Lung (tissue), 17 donors: ENCODE measurements at places on chromosomes 5 and 9. TPM values are rescaled to one million over a fixed set of nuclear protein-coding genes. Genes with fewer than 3 reads are reported as not detected.

Gene TSLP
- 1.1 TPM for polyA plus RNA-seq

DNA sequence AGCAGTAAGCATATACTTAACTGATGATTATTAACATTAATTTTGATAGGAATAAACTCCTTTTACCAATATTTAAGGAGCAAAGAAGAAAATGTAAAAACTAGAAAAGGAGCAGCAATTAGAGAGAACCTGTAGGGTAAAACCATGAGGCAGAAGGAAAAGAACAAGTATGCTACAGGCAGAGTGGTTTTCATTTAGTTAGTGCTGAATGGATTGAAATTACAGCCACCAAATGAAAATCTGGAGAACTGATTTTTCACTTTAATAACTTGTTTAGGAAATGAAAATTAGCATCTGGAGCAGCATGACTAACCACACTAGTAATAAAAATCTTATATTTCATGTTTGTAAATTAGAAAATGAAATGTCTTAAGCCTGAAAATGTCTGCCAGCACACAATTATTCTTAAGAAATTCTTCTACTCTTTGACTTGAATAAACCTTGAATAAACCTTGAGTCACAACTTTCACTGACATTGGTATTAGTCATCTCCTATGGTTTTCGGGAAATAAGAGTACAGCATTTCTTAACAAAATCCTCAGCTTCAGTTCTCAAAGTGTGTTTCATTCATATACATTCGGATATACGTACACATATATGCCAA is 1504.9 kb upstream of the C9orf72 start:
- DNase-seq, result no peak
- no peaks in the 10 kb centered on the region for H3K36me3 ChIP-seq
- no peak overlapping the region for H3K27ac ChIP-seq
- no peak overlapping the region for H3K4me3 ChIP-seq
- no peaks in the 10 kb centered on the region for H3K27me3 ChIP-seq

GRCh38 chr9:131597246-131597645 is 51.9 kb downstream of the PRRT1B start:
- H3K4me1 ChIP-seq, result no peaks in the 10 kb centered on the region
- H3K36me3 ChIP-seq, result peaks cover 70% of the 10 kb centered on the region
- H3K27me3 ChIP-seq, result no peaks in the 10 kb centered on the region
- DNase-seq, result no peak
- no peak overlapping the region for H3K4me3 ChIP-seq

- H3K4me1 ChIP-seq, result no peaks in the 10 kb centered on the region
- peaks cover 8% of the 10 kb centered on the region for H3K36me3 ChIP-seq
- H3K27ac ChIP-seq, result peak overlapping the region; percentile 66
- no peak for DNase-seq
- peak overlapping the region; percentile 68 for H3K4me3 ChIP-seq
- no peaks in the 10 kb centered on the region for H3K27me3 ChIP-seq
Measured at GRCh38 chr9:37486256-37486615, 488 bp downstream of the POLR1E start.

DNA sequence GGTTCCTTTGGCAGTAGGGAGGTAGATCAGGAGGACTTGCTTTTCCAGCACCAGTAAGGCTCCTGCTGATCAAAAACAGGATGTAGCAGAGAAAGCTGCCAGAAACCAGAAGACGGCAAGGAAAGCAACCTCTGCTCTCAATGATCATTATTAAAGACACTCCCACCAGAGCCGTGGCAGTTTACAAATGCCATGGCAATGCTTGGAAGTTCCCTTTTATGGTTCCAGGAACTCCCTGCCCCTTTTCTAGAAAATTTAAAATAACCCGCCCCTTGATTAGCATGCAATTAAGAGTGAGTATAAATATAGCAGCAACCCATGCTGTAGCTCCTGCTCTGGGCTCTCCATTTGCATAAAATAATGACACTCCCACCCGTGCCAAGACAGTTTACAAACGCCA is 16.1 kb downstream of the EQTN start:
- H3K4me3 ChIP-seq, result no peak overlapping the region
- DNase-seq, result no peak
- H3K36me3 ChIP-seq, result no peaks in the 10 kb centered on the region
- no peak overlapping the region for H3K27ac ChIP-seq

DNA sequence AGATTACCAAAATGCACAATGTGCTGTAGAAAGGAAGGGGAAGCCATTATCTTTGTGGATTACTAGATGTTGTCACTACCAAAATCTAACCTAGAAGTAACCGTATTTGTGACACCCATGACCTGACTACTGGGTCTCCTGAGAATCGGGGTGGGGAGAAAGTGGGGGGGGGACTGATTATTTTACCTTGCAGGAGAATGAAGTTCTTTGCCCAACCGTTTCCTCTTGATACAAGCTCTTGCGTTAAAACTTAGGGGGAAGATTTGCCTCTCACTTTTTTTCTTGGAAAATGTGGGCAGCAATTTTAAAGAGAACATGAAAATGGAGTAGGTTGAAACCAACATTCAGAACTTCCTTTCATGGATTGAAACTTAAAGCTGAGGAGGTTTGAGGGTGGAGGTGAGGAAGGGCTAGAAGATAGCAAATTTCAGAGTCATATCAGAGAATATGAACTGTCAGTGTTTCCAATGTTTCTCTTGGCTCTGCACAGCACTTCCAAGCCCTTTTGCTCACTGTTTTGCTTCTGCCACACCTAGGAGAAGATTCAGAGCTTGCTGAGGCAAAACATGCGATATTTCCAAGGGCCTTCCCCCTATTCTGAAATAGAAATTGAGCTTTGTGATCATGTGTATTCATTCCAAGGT is 280.8 kb downstream of the AOPEP start:
- peaks cover 45% of the 10 kb centered on the region for H3K4me1 ChIP-seq
- H3K4me3 ChIP-seq, result no peak overlapping the region
- DNase-seq, result no peak
- H3K27ac ChIP-seq, result peak overlapping the region; percentile 98
- H3K27me3 ChIP-seq, result no peaks in the 10 kb centered on the region

DNA sequence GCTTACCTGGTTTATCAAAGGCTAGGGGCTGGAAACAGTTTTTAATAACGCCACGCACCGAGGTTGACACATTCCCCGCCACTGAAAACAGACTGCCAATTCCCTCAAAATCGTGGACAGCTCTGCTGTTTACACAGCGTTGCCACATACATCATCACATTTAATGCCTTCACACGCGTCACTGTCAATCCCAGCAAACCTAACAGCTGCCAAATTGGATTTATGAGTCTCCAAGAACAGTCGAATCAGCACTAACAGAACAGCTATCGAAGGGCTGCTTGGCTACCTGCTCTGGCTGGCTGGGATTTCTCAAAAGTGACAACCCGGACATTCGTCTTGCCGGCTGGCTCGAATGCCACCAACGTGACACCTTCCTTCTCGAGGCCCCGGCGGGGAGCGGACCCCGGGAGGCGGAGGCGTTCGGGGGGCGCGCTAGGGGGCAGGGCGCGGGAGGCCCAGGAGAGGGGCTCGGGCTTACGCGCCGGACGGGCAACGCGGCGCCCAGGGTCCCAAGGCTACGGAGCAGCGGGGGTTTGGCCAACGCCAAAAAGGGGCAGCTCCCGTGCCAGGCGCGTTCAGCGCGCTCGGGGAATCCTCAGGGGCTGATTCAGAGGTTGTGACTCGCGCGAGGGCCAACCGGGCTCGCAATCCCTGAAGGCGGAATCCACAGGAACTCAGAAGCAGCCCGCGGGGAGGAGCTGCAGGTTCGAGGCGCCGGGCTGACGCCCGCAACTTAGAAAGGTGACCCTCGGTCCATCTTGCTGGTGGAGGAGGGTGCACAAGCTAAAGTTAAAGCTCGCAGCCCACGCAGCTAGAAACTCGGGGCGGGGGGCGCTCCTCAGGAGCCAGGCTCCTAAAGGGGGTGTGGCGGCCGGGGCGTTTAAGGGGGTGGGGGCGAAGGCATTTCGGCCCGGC is 1.2 kb downstream of the CDC14B start:
- no peaks in the 10 kb centered on the region for H3K4me1 ChIP-seq
- H3K27ac ChIP-seq, result peak overlapping the region; percentile 90
- peak; percentile 42 for DNase-seq
- H3K27me3 ChIP-seq, result no peaks in the 10 kb centered on the region

Gene PCA3
- 0.08 TPM for polyA plus RNA-seq

Gene UHRF2
- polyA plus RNA-seq, result 17.3 TPM

GRCh38 chr9:109382182-109382581 is 61.3 kb upstream of the EPB41L4B start:
- DNase-seq, result no peak
- H3K27me3 ChIP-seq, result no peaks in the 10 kb centered on the region
- no peak overlapping the region for H3K4me3 ChIP-seq
- H3K27ac ChIP-seq, result no peak overlapping the region

DNA sequence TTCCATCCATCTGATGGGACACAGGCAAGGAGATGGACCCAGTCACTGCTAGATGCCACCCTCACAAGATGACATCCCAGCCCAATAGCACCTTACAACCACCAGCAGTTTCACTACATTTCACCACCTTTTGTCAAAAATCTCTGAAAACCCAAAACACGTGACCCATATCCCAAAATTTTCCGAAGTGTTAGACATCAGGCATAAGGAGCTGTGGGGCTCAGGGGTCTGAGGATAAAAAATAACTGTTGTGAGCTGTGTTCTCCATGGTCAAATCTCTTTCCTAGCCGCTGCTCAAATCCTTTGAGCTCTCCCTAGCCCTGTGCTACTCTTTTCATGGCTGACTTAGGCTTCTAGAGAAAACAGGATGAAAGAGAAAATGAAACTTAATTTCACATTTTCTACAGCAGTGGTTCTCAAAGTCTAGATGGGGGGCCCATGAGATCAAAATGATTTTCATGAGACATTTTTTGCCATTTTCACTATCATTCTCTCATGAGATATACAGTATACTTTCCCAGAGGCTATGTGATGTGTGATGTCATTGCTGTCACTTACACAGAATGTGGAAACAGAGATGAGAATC is 40.7 kb downstream of the TIMD4 start:
- no peak for DNase-seq
- H3K4me1 ChIP-seq, result no peaks in the 10 kb centered on the region
- H3K36me3 ChIP-seq, result no peaks in the 10 kb centered on the region

DNA sequence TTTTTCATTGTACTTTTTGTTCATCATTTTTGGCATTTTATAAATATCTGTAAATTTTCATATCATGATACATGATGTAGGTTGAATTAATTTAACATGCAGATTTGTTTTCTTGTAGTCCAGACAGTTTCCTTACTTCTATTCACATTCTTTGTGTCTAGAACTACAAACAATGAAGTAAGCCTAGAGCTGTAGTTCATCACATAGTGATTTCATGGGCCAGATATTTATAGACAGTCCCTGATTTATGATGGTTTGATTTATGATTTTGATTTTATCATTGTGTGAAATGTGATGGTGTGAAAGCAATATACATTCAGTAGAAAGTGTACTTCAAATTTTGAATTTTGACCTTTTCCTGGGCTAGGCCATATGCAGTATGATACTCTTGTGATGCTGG is 139.0 kb downstream of the ARHGEF28 start:
- no peak overlapping the region for H3K4me3 ChIP-seq
- no peak for DNase-seq
- H3K27ac ChIP-seq, result no peak overlapping the region
- H3K27me3 ChIP-seq, result no peaks in the 10 kb centered on the region
- no peaks in the 10 kb centered on the region for H3K36me3 ChIP-seq
- H3K4me1 ChIP-seq, result no peaks in the 10 kb centered on the region

DNA sequence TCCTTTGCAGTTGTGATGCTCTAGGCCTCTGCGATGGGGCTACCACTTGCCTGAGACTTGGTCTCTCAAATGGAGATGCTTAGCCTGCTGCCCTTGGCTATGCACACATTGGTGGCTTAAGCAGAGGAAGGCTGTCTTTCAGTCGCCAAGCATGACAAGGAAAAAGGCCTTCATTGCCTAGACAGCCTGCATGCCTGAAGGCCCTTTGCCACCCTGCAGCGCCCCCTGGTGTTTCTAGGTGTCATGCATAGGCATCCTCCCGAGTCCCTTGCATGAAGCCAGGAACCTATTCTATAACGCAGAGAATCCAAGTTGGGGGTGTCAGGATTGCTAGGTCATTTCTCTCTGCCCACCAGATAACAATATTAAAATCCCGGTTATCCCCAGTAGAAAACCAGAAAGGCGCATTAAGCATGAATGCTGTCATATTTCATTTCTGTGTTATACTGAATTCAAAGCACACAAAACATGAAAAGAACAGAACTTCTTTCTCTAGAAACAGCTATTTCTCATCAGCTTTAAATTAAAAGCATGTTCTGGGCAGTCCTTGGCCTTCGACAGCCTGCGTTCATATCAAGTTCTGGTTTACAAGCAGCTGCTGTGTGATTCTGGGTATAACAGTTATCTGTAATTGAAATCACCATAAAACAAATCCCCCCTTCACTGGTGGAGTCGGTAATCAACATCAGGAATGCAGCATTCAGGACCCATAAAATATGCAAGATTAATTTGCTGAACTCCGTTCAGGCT is 59.7 kb upstream of the TRPC7 start:
- no peak overlapping the region for H3K4me3 ChIP-seq
- no peaks in the 10 kb centered on the region for H3K36me3 ChIP-seq
- H3K4me1 ChIP-seq, result no peaks in the 10 kb centered on the region

- H3K27ac ChIP-seq, result no peak overlapping the region
- H3K4me1 ChIP-seq, result peaks cover 4% of the 10 kb centered on the region
- no peak overlapping the region for H3K4me3 ChIP-seq
- no peak for DNase-seq
Measured at GRCh38 chr9:86859056-86859455, 88.2 kb downstream of the GAS1 start.

DNA sequence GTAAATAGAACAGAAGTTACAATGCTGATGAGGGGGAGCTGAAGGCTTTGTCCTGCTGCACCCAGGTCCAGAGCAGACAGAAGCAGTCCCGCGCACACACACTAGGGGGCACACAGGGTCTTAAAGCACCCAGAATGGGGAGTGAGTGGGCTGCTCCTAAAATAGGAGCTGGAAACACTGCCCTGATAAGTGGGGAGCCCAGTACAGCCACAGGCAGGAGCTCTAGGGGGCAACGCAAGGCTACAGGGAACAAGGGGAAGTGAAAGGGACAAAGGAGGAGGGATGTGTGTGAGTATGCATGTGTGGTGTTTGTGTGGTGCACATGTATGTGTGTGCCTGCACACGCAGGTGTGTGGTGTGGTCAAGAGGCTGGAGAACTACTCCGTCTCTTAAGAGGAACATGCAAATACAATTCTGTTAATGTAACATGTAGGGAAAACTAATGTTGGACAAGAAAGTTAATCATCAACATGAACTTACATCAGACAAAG is 191.5 kb downstream of the ROR2 start:
- H3K27ac ChIP-seq, result no peak overlapping the region
- no peaks in the 10 kb centered on the region for H3K27me3 ChIP-seq
- H3K4me1 ChIP-seq, result no peaks in the 10 kb centered on the region
- peaks cover 7% of the 10 kb centered on the region for H3K36me3 ChIP-seq
- H3K4me3 ChIP-seq, result no peak overlapping the region
- DNase-seq, result peak; percentile 52

GRCh38 chr9:79662537-79662956 is 90.8 kb downstream of the TLE4 start:
- H3K4me3 ChIP-seq, result no peak overlapping the region
- no peak overlapping the region for H3K27ac ChIP-seq
- no peaks in the 10 kb centered on the region for H3K27me3 ChIP-seq
- DNase-seq, result peak; percentile 55
